Activated CD4-positive, alpha-beta T cell treated with anti-CD3 and anti-CD28 coated beads, Interleukin-2, amount 50 U/mL, for 4 hours (primary cell): ENCODE measurements at places on chromosomes 3 and 15.
A peak's percentile ranks its signal among the peaks of the same experiment; 100 is the strongest.

GRCh38 chr3:180085122-180085710 is 48.5 kb upstream of the PEX5L start:
- DNase-seq, result no peak

- no peak for DNase-seq
These were observed 5.2 kb downstream of the TPRA1 start for GRCh38 chr3:127585163-127585812.

DNA sequence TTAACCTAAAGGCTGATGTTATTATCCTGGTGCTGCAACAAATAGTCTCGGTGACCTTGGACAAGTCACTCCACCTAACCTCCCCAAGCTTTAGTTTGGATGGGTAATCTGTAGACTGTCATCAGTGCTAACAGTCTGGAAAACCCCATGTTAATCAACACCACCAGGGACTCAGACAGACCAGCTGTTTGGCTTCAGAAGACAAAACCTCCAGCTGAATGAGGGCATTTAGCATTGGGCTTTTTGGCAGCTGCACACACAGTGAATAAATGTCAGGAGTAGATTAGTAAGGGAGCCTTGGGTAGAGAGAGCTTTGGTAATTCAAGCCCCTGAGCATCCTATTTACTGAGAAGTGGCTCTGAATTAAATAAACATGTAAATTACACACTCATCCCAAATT is 24.9 kb upstream of the C3orf80 start:
- DNase-seq, result no peak

GRCh38 chr3:141578202-141578973 is 91.6 kb downstream of the RASA2 start:
- DNase-seq, result no peak

DNA sequence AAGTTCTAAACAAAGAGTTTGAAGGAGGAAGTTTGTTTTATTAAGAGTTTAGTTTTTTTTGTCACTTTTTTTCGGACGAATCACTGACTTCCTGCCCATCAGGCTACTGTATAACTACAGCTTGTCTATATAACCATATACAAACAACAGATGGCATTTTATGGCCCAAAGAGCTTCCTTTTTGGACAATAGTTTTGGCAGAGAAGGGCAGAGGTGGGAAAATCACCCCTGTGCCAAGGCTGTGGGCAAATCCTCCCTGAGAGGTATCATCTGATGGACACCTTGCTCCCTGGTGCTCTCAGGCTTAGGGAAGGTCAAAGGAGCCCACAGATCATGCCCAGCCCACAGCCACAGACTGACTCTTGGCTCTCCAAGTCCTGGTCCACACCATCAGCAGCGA is 113.4 kb downstream of the OXNAD1 start:
- DNase-seq, result no peak

GRCh38 chr15:25734680-25735355 is 128.3 kb downstream of the ATP10A start:
- no peak for DNase-seq

- no peak for DNase-seq
These were observed 583.2 kb downstream of the EPHA3 start for GRCh38 chr3:89690646-89691045.

GRCh38 chr3:105829229-105829628 is 39.6 kb downstream of the CBLB start:
- peak; percentile 16 for DNase-seq

DNA sequence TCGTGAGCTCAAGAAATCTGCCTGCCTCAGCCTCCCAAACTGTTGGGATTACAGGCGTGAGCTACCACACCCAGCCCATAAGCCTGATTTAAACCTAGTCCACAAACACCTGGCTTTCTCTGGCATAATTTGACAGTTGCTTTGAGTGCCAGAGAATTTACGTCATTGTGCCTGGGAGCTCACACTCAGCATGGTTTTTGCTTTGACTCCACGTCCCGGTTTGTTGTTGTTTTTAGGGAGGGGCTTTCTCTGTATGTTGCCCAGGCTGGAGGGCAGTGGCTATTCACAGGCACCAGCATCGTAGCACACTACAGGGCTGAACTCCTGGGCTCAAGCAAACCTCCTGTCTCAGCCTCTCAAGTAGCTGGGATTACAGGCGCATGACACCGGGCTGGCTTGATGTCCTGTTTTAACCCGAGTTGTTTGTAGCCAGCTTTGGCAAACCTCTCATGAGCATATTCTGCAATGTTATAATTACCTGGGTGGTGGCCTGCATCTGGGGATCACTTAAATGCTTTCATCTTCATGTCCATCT is 32.7 kb downstream of the CEMIP start:
- no peak for DNase-seq
